Stimulated activated CD4-positive, alpha-beta T cell treated with anti-CD3 and anti-CD28 coated beads, Interleukin-1b, Interleukin-23, amount 100 ng/mL, for 1 hour (primary cell): ENCODE measurements at places on chromosomes 12 and 14.

DNA sequence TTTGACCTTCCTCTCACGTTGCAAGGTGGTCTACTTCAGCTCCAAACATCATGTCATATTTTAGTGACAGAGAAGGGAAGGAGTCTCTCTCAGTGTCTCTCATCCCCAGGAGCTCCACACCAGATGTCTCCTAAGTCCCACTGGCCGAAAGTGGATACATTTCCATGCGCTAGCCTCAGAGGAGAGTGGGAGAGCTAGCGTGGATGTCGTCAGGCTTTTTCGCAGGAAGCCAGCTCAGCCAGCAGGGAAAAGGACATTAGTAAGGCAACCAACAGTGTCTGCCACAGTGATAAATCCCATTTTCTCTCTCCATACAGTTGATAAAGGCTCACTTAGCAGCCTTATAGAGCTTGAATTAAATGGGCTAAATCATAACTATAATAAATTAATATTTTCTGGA lies 155.7 kb downstream of the PELI2 start:
- DNase-seq: no peak

- DNase-seq: no peak
Observed at GRCh38 chr12:1848745-1849144, 28.4 kb downstream of the LRTM2 start.

GRCh38 chr14:95346820-95347219 lies 27.1 kb upstream of the CLMN start:
- DNase-seq: no peak

DNA sequence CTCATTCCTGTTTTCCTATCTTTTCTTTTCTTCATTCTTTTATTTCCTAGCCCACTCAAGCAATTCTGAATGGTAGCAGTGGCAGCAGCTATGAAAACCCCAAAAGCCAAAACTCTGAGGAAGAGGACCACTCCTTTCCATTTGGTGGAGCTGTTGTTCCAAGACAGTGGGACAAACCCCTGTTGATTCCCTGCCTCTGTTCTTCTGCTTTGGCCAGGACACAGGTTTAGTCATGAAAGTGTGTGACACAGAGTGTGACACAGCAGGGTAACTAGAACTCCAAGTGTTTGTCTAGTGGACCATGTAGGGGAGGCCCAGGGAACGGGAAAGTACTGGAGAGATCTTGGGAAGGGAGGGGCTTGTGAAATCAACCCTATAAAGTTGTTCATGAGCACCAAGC lies 71.1 kb downstream of the PTCSC3 start:
- DNase-seq: no peak

- no peak for DNase-seq
Observed at GRCh38 chr14:91108941-91109611, 4.8 kb upstream of the DGLUCY start.

DNA sequence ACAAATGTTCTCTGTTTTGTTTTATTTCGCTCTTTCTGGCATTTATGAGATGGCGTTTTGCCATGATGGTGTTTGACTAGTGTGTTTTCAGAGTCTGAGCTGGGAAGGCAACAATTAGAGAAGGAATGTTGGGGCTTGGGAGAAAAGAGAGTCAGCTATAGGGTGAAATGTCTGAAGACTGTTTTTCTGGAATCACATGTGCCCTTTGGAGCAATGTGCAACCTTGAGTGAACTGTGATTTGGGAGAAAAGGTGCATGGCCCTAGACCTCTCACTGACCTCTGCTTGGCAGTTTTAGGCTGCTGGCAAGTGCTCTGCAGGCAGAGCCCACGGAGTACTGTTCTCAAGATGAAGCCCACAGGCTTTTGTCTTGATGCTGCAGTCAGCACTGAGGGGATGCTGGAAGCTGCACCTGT lies 379.9 kb upstream of the PDE3A start:
- DNase-seq: no peak

- DNase-seq: no peak
Observed at GRCh38 chr14:59997966-59998365, 78.0 kb downstream of the LRRC9 start.

DNA sequence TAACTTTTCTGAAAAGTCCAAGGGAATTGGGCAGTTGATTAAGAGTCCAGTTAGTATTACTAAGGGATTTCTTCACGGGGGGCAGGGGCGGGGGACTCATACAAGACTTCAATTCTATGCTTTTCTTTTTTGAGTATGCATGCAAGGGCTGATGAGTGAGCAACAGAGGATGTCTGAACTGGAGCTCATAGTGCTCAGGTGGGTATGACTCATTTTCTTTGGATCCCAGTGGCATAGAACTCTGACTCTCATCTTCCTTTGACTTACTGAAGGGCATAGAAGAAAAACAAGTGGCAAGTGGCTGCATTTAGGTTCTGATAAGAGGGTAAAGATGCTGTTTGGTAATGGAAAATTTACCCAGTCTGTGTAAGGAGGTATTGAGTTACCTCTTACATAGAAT lies 749.2 kb downstream of the NOVA1 start:
- no peak for DNase-seq

- DNase-seq: no peak
Observed at GRCh38 chr12:116862167-116862566, 19.1 kb downstream of the HRK start.

DNA sequence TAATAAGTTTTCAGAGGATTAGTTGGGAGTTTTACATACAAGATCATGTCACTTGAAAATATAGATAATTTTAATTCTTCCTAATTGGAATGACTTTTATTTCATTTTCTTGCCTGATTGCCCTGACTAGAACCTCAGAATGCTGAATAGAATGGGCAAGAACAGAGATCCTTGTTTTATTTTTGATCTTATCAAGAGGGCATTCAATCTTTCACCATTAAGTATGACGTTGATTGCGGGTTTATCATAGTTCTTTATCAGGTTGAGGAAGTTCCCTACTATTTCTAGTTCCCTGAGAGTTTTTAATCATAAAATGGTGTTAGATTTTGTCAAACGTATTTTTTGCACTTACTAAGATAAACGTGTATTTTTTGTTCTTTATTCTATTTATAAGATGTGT lies 124.3 kb downstream of the DICER1 start:
- DNase-seq: no peak

DNA sequence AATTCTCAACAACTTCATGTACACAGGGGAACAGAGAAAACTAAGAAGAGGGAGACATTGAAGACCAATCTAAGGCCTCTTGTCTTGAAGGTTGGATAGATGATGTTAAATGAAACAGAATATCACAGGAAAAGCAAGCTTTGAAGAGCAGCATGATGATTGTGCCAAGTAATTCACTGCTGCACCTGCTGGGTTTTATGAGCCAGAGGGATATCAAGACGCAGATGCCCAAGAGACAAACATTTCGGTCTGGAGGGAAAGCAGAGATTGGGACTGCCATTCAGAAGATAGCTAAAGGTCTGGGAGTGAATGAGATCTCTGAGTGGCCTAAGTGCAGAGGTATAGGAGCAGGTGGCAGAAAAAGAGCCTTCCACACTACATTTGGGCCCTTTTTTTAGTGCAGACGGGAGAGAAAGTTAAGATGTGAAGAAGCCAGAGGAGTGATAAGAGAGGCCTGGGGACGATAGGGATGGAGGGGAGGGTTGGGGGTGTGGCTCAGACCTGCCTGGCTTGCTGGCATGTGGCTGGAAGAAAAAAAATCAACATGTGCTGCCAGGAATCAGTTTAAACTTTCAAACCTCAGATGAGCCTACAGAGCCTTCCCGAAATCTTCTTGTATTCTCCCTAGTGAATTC lies 200.6 kb downstream of the AEBP2 start:
- no peak for DNase-seq
